ENCODE measurements at places on chromosomes 16 and 17.

- no peak for DNase-seq
Observed at GRCh38 chr17:65183736-65184135, 46.6 kb downstream of the RGS9 start.

DNA sequence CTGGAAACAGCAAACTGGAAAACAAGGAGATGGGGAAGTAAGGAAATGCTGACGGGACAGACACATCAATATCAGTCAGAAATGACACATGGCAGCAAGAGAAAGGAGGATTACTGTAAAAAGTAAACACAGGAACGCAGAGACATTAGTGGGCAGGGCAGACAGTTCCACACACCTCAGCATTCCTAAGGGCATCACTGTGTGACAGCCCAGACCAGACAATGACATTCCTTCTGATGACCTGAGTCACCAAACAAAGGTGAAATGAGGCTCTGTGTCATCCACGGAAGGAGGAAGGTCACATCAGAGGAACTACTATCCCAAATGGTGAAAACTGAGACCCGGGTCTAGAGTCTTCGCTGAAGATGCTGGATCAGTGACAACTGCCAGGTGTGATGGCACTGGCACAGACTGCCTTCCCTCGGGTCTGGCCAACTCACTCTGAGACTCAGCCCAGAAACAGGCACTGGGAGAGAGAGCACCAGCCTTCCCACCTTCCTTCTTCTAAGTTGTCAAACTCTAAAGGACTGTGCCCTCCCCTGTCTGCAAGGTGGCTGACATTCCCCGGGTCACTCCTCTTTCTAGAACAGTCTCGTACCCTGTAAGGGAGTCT is 36.7 kb downstream of the TK2 start:
- DNase-seq, result no peak

DNA sequence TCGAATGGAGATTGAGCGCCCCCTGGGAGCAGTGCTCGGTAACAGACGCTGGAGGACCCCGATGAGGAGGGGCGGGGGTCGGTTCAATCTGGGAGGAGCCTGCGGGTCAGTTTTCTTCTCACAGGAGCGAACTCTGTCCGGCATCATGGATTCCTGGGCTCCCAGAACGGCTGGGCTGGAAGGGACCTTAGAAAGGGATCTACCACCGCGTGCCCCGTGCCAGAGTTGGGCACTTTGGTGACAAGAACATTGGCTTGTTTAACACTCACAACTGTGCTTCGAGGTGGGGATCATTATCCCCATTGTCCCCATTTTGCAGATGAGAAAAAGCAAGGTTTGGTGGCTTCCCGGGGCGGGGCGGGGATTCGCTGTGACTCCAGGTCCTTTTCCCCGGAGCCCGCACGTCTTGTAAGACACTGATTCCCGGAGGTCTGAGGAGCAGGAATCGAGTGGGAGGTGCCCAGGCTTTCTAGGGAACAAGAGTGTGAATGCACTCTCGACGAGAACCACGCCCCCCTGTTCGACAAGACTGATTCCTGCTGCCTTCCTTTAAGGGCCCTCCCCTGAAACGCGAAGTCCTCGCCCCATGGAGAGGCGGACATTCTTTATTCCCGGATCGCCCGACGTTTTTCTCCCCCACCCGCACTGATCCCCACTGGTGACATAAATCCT is 1.5 kb upstream of the FBXL19 start:
- peak; percentile 90 for DNase-seq

- no peak for DNase-seq
Observed at GRCh38 chr16:84315422-84315821, 20.7 kb downstream of the WFDC1 start.

GRCh38 chr16:4987580-4988374 is 29.6 kb downstream of the SEC14L5 start:
- no peak for DNase-seq

DNA sequence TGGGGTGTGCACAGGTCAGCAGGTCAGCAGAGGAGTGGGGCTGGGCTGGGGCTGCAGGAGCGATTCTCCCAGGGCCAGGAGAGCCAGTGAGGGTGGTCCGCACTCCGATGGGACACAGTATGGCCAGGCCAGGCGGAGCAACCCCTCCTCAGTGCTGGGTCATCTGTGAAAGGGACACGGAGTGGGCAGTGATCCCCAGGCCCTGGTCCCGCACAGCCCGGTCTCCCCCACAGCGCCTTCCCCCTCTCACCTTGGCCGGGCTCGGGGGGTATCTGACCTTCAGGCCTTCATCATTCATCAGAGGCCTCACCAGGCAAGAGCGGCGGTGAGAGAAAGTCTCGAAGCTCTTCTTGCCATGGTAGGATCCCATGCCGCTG is 10.0 kb downstream of the ALDH3A1 start:
- no peak for DNase-seq

DNA sequence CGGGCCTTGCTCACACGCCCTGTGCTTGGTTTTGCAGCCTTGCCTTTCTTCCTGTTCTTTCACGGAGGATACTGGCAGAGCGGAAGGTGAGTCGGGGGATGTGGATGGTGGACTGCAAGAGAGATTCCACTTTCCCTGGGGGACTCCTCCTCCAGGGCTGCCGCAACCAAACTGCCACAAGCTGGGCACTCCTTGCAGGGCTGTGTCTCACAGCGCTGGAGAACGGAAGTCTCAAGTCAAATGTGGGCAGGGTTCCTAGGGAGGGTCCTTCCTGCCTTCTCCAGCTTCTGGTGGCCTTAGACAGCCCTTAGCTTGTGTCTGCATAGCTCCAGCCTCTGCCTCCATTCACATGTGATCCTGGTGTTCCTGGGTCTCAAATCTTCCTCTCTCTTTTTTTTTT is 11.4 kb upstream of the BIRC5 start:
- no peak for DNase-seq

- peak; percentile 29 for DNase-seq
Observed at GRCh38 chr17:39235555-39236449, 10.1 kb upstream of the STAC2 start.

DNA sequence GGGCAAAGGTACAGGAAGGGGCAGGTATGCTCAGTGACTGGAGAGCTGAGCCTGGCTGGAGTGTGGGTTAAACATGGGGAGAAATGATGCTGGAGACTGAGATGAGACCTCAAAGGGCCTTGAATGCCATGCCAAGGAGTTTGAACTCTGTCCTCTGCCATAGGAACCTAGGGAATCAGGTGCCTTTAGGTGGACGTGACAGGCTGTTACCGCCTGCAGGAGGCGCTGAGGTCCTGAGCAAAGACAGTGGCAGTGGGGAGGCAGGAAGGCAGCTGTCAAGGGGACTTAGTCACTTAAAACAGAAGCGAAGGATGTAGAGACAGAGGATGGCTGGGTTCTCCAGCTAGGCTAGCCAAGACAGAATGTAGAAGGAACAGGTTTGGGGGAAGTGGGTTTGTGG is 9.1 kb downstream of the PSMB3 start:
- peak; percentile 46 for DNase-seq

GRCh38 chr16:88622866-88623265 is 15.5 kb upstream of the IL17C start:
- DNase-seq, result no peak

DNA sequence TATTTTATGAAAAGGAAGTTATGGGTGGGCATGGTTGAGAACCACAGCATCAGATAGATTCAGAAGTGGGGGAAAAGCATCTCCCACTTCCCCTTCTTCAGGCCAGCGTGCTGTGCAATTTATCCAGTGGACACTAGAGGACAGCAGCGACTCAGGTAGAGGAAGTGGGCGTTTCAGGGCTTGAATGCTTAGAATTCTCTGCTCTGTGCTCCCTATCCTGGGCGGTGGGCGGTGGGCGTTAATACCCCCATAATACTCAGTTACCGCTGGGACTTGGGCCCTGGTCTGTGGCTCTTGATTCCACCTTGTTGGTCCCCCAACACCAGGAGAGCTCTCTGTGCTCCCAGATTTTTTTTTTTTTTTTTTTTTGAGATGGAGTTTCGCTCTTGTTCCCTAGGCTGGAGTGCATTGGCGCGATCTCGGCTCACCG is 3.7 kb upstream of the LYZL6 start:
- peak; percentile 36 for DNase-seq

- no peak for DNase-seq
Observed at GRCh38 chr17:27218719-27219488, 75.0 kb upstream of the WSB1 start.

DNA sequence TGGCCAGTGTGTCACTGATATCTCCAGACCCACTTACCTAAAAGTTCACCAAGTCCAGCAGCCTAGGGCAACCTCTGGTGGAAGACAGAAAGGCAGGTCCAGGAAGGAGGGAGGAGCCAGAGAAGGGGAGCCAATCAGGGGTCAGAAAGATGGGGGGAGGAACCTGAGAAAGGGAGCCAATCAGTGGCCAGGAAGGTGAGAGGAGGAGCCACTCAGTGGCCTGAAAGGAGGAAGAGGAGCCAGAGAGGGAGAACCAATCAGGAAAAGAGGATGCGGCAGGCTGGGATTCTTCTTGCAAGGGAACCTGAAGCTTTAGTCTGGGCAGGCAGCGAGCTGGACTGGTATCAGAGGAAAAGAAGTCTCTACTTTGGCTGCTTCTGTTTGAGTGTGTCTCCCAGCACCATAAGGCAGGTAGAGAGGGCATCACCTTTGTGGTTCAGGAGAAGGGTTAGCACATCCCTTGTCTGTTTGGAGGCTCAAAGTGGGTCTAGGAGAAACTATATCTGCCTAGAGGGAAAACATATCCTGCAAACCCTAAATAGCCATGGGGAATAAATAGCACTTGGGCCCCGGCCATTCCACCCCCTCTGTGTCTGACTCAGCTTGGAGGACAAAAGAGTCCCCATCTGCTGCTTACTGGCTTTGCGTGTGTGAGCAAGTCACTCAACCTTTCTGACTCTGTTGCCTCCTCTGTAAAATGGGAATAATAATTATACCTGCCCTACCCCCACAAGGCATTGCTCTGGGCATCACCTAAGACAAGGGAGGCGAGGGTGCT is 43.4 kb upstream of the CRHR1 start:
- no peak for DNase-seq

GRCh38 chr16:17529982-17530760 is 59.4 kb upstream of the XYLT1 start:
- DNase-seq, result peak; percentile 15

DNA sequence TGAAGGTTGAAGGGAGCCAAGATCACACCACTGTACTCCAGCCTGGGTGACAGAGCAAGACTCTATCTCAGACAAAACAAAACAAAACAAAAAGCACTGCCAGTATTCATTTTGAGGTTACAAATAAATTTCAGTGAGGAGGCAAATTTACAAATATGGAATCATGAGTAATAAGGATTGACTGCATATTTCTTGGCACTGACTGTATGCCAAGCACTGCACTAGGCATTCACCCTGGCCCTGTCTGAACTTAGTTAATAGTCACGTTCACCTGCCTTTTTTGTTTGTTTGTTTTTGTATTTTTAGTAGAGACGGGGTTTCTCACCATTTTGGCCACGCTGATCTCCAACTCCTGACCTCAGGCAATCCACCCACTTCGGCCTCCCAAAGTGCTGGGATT is 5.1 kb downstream of the LDAF1 start:
- DNase-seq, result no peak

- DNase-seq, result no peak
Observed at GRCh38 chr17:7831233-7831632, 2.8 kb upstream of the KDM6B start.

DNA sequence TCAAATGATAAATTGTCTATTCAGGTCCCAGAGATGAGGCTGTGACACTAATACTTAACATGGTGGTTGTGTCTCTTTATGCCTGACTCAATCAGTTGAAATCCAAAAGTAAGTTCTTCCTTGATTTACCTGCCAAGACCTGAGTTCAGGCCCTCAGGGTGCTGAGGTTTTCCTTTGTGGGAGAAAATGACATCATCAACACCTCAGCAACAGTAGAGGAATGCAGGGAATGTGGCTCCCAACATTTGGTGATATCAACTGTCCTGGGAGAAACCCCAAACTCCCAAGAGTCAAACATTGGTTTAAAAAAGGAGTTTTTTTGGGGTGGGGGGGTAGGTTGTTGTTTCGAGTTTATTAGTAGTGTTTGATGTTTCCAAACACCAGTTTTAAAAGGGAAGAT is 14.7 kb downstream of the RNF43 start:
- DNase-seq, result no peak

DNA sequence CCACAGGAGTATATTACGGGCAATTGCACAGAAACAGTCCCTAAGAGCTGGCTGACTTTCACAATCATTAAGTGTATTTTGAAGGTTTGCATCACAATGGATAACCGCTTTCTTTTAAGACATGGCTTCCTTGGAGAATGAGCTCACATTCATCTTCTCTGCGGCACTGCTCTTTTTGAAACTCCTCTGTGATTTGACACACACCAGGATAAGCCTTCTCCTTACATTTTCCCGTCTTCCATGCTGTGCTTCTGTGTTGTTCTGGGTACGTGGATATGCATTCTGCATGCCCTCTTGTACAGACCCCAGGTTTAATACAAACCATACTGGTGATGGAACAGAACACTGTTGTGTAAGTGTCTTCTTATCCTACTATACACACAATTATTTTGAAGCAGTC is 89.5 kb upstream of the METRNL start:
- DNase-seq, result no peak

- no peak for DNase-seq
Observed at GRCh38 chr17:69523244-69523861, 108.9 kb downstream of the MAP2K6 start.

GRCh38 chr17:20280851-20281250 is 186.5 kb downstream of the LGALS9B start:
- no peak for DNase-seq

Data from activated naive CD4-positive, alpha-beta T cell treated with anti-CD3 and anti-CD28 coated beads, Interleukin-2, amount 50 U/mL, for 16 hours (primary cell).